Urinary bladder (tissue), 4 donors: ENCODE measurements at places on chromosomes 12 and 14. TPM values are rescaled to one million over a fixed set of nuclear protein-coding genes. Genes with fewer than 3 reads are reported as not detected.

GRCh38 chr14:52190337-52190931 is 77.1 kb upstream of the PTGDR start:
- DNase-seq: no peak

DNA sequence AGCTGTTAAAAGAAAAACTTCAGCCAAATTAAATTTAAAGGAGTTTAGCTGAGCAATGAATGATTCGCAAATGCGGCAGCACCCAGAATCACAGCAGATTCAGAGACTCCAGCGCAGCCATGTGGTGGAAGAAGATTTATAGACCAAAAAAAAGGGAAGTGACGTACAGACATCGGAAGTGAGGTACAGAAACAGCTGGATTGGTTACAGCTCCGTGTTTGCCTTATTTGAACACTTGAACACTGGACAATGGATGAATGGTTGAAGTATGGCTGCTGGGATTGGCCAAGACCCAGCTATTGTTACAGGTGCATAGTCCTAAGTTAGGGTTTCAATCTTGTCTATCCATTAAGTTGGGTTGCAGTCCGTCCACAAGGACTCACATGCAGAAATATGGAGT is 42.6 kb downstream of the GALNT8 start:
- no peak for DNase-seq

GRCh38 chr14:68451696-68452373 is 341.0 kb downstream of the ZFP36L1 start:
- no peak for DNase-seq

DNA sequence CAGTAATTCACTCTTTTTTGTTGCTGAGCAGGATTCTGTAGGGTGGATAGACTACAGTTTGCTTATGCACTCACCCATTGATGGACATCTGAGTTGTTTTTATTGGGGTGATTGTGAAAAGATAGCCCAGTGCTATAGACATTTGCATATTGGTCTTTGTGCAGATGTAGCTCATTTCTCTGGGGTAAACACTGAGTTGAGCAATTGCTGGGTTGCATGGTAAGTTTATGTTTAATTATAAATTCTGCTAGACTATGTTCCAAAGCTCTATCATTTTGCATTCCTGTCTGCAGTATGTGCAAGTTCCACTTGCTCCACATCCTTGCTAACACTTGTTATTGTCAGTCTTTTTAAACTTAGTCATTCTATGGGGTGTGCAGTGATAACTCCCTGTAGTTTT is 65.4 kb upstream of the RFLNA start:
- no peak for DNase-seq

GRCh38 chr12:41073633-41074472 is 114.3 kb upstream of the PDZRN4 start:
- DNase-seq: no peak

- DNase-seq: no peak
Observed at GRCh38 chr12:27982385-27982784, 9.9 kb upstream of the PTHLH start.

DNA sequence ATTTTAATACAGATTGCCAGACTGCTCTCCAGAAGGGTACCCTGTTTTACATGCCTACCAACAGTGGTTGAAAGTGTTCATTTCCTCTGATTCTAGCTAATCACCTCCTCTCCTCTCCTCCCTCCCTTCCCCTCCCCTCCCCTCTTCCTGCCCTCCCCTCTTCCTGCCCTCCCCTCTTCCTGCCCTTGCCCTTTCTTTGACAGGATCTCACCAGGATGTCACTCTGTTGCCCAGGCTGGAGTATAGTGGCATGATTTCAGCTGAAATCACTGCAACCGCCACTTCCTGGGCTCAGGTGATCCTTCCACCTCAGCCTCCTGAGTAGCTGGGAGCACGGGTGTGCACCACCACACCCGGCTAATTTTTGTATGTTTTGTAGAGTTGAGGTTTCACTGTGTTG is 24.7 kb downstream of the APAF1 start:
- no peak for DNase-seq

GRCh38 chr12:118714051-118714460 is 267.3 kb upstream of the SRRM4 start:
- no peak for DNase-seq

- no peak for DNase-seq
Observed at GRCh38 chr12:109999983-110000505, 814 bp downstream of the ANKRD13A start.

The ETFBKMT gene
- 5.7 TPM for total RNA-seq

The KCNC2 gene
- 0.32 TPM for total RNA-seq

The C12orf50 gene
- 0.26 TPM for total RNA-seq

The CAPZA3 gene
- not detected for total RNA-seq
